ENCODE measurements at places on chromosomes 12 and 14.

- no peak for DNase-seq
Measured at GRCh38 chr14:24399447-24399822, 632 bp downstream of the NYNRIN start.

DNA sequence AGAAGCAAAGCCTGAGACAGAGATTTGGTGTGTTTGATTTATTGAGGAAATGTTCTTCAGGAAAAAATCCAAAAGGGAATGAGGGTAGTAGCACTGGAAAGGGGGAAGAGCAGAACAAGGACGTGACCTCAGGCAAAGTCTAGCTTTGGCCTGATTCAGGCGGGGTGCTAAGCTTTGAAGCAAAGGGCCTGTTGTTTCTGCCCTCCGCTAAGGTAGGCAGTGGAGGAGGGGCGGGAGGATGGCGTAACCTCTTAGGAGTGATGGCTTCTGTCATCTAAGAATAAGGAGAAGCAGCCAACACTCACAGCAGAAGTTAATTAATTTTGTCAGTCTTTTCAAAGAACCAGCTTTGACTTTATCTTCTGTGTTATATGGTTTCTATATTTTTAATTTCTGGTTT, 20.4 kb downstream of the ABHD12B start:
- no peak for DNase-seq

- no peak for DNase-seq
Measured at GRCh38 chr12:132923356-132923909, 32.7 kb downstream of the ZNF605 start.

DNA sequence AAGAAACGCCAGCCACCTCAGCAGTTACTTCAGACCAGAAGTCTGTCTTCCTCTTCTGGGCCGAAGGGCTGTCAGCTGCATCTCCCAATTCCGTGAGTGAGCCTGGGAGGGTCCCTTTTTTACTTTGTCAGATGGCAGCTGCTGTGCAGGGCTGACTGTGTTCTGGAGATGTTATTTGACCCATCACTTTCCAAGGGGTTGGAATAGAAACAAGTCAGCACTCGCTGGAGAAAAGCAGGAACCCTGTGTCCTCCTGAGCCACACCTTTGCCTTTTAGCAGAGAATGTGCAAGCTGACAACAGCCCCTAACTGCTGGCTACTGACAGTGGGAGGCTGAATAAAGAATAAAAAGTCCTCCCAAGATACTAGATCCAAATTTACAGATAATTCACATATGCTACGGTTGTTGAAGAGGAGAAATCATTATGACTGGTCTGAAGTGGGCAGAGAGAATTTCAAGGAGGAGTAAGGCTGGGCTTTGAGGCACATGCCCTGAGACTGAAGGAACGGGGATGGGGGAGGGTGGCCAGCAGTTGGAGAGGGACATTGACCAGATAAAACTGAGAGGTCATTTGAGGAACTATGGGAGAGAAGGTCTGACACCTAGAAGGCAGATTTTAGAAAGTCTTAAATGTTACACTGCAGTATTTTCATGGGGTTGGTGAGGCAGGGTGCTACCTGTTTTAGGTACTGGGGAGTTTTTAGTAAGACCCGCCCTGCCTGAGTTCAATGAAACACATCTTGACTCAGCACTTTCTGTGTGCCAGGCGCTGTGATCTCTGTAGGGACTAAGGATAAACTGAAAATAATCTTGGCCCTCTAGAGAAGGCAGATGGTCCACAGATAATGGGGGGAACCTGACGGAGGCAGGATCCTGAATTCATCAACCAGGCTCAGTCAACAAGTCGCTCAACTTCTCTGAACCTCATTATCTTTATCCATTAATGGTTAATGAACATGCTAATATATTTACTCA, 27.4 kb downstream of the FAM234B start:
- DNase-seq, result no peak

DNA sequence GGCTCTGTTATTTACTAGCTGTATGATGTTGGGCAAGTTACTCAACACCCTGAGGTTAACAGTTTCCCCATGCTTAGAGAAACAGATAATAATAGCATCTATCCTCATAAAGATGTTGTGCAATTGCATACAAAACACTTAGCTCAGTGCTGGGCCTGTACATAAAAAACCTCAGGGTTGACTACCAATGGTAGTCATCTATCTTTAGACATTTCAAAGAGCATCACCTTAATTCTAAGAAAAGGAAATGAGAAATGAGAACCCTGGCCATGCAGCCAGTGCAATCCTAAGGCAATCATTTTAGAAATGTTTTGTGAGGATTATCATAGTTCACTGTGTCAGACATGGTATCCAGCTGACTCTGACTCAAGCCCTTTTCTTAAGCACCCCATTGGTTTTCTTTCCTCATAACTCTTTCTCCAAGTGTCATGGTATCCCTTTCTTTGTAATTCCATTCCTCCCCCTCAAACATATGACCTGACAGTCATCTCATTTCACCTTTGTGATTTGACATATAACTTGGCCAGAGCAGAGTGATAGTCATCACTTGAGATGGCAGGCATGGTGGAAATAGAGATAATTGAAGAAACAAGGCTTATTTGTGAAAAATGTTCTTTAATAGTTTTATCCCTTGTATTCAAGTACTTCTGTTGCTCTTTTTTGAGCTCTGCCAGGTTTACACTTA, 29.5 kb upstream of the OSBPL8 start:
- peak; percentile 64 for DNase-seq

DNA sequence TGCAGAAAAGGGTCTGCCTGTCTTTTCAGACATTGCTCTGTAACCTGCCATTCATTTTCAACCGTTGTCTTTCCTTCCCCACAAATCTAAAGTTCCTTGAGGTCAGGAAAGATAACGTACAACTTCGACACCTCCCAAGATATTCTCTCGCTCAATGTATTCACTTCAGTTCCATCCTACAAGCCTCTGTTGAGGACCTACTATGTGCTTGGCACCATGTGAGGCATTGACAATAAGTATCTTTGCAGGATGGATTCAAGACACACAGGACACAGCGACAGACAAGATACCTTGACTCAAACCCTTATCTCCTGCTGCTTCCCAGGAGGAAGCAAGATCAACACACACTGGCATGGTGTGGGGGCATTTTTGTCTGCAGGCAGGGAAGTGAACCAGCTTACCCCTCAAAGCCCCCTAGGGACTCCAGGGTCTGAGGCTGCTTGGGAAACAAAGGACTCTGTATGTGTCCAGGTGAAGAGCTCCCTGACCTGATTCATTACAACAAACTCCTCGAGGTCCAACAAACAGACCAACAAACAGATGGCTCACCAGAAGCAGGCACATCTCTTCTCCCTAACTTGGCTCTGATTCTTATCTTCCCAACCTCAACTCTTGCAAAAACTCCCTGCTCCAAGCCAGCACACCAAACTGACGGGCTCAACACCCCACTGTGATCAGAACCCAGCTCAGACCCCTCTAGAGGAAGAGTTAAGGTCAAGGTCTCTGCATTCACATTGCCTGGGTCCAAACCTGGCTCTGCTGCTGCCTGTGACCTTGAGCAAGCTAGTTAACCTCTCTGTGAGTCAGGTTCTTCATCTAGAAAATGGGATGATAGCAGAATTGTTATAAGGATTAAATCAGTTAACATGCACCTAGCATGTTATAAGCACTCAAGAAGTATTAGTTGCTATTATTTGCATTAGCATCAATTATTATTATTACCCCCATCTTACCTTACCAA, 6.3 kb downstream of the NUAK1 start:
- no peak for DNase-seq

GRCh38 chr12:11801643-11802042, 152.2 kb downstream of the ETV6 start:
- DNase-seq, result no peak

DNA sequence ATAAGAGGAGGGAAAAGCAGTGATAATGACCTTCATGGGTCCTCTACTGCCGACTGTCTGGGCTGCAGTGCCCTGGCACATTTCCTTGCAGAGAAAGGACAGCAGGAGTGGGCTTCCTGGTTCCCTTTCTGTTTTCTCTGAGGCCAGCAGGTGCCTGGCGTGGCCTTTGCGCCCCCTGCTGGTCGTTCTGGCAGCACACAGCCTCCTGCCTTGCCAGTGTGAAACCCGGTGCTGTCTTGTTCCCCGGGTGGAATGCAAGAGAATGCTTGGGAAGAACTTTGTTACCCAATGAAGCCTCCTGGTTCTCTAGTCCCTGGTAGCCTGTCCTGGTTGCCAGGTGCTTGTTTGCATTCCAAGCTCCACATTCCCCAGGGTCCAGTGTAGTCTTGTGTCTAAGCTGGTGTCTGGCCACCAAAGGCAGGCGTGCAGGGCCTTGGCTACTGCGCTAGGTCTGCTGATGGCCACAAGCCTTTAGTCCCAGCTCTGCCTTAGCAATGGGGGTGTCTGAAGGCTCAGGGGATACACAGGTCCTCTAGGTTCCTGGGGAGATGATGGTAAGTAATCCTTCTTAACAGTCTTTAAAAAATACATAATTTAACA, 1392.4 kb upstream of the TMEM132C start:
- DNase-seq, result no peak

Measured in HS-5 (cell line).